NCI-H2081 (cell line): ENCODE measurements at places on chromosomes 7 and 10.

GRCh38 chr7:130904031-130904757, 170.2 kb upstream of the KLF14 start:
- no peak for DNase-seq

DNA sequence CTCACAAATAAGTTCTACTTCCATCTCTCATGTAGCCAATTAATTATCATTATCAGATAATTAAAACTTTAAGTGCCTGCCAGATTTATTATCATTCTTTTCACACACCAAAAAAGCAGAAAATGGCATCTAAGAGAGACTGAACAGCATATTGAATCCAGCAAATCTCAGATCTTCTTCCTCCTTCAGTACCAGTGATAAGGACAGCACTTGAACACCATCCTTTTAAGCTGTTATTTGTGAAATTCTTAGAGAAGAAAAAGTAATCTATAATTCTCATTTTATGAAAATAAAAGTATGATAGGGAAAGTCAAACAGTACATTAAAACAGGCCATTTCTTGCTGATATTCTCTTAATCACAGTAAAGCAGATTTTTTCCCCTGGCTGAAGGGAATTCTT, 104.5 kb downstream of the ELAPOR2 start:
- no peak for DNase-seq

DNA sequence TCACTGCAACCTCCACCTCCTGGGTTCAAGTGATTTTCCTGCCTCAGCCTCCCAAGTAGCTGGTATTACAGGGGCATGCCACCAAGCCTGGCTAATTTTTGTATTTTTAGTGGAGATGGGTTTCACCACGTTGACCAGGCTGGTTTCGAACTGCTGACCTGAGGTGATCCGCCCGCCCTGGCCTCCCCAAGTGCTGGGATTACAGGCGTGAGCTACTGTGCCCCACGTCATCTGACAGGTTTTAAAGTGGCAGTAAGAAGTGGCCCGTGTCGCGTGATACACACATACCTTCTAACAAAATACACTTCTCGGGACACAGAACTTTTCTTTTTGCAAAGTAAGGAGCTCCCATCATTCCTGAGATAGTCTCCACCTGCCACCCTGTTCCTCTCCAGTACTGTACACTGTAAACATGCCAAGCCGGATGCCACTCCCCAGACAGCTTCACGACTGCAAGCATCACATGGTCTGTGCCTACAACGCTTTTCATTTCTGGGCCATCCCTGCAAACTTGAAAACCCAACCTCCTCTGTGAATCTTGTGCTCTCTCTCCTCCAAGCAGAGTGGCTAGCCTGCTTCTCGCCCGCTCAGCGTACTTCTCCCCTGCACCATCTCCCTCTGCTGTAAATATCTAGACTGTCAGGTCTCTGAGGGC, 256.3 kb upstream of the KLF14 start:
- no peak for DNase-seq

GRCh38 chr10:8283986-8284385, 229.5 kb downstream of the GATA3 start:
- DNase-seq = no peak

- no peak for DNase-seq
Measured at GRCh38 chr10:88507826-88508453, 75.2 kb downstream of the RNLS start.

DNA sequence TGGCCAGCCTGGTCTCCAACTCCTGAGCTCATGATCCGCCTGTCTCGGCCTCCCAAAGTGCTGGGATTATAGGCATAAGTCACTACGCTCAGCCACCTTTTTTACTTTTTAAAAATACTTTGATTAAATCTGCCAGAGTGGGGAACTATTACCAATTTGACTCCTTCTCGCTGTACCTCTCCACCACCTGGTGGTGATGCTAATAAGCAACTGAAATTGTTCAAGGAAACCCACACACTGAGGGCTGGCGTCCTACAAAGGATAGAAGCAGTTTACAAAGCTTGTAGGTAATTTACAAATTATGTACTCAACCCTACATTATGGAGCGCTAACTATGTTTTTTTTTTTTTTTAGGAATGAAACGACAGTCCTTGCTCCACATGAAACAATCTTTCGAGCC, 111.1 kb downstream of the CPED1 start:
- DNase-seq = no peak

DNA sequence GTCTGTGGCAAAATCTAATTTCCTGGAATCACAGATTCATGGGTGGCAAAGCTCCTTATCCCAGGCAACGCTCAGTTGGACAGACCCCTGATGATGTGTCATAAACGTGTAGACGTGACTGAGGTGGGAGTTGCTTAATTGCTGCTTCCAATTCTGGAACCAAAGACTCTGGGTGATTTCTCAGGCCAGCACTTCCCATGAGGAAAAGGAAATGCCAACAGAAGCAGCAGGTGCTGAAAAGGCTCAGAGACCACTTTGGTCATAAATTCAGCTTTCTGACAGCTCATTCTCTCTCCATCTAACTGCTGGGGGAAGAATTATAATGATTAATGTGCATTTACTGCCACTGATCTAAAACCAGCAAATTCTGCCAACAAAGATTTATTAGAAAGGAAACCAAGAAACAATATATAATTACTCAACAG, 88.7 kb downstream of the OSBPL3 start:
- no peak for DNase-seq

DNA sequence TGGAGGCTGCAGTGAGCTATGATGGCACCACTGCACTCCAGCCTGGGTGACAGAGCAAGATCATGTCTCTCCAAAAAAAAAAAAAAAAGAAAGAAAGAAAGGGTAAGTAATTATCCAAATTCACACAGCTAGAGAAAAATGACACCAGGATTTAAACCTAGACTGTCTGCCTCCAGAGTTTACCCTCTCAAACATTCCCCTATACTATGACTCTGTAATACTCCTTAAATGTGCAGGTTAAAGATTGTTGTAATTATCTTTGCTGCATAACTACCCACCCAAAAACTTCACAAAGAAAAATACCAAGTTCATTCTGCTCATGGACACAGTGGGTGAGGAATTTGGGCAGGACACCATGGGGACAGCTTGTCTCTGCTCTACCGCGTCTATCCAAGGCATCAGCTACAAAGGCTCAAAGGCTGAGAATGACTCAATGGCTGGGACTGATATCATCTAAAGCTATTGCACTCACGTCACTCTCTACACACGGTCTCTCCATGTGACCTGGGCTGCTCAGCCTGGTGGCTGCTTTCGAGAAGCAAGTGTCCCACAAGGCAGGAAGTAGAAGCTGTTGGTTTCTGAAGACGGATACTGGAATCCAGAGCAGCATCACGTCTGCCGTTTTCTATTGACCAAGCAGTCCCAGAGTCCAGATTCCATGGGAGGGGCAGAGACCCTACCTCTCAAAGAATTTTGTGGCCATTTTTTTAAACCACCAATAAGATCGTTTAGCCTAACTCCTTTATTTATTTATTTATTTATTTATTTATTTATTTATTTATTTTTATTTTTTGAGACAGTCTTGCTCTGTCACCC, 185.7 kb upstream of the AUTS2 start:
- no peak for DNase-seq

DNA sequence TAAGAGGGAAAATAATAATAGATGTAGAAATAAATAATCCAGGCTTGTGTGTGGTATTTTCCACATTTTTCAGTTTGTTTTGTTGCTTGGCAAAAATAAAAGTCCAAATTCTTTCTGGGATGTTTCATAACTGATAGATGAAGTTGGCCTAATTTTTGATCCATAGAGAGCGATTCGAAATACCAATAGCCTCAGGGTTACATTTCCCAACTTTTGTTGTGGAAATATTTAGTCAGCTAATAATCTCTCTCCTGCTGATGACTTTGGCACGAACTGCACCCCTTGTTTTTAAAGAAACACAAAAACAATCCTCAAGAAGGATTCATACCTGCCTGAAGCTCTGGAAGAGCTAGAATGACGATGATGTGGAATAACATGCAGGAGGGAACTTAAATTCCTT, 483.2 kb downstream of the ADRA2A start:
- no peak for DNase-seq

- no peak for DNase-seq
Measured at GRCh38 chr10:1157615-1157933, 101.4 kb downstream of the WDR37 start.

DNA sequence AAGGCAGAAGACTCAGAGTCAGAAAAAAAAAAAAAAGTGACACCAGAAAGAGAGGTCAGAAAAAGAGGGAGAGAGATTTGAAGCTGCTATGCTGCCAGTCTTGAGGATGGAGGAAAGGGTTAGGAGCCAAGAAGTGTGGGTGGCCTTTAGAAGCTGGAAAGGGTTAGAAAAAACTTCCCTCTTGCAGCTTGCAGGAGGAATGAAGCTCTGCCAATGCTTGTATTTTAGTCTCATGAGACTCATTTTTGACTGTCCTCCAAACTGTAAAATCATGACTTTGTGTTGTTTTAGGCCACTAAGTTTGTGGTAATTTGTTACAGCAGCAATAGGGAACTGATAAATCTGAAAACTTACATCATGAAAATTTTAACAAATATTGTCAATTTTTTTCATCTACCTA, 127.7 kb upstream of the NOBOX start:
- no peak for DNase-seq
